ENCODE measurements at places on chromosomes 2 and 18. TPM values are rescaled to one million over a fixed set of nuclear protein-coding genes. Genes with fewer than 3 reads are reported as not detected.
A peak's percentile ranks its signal among the peaks of the same experiment; 100 is the strongest.

DNA sequence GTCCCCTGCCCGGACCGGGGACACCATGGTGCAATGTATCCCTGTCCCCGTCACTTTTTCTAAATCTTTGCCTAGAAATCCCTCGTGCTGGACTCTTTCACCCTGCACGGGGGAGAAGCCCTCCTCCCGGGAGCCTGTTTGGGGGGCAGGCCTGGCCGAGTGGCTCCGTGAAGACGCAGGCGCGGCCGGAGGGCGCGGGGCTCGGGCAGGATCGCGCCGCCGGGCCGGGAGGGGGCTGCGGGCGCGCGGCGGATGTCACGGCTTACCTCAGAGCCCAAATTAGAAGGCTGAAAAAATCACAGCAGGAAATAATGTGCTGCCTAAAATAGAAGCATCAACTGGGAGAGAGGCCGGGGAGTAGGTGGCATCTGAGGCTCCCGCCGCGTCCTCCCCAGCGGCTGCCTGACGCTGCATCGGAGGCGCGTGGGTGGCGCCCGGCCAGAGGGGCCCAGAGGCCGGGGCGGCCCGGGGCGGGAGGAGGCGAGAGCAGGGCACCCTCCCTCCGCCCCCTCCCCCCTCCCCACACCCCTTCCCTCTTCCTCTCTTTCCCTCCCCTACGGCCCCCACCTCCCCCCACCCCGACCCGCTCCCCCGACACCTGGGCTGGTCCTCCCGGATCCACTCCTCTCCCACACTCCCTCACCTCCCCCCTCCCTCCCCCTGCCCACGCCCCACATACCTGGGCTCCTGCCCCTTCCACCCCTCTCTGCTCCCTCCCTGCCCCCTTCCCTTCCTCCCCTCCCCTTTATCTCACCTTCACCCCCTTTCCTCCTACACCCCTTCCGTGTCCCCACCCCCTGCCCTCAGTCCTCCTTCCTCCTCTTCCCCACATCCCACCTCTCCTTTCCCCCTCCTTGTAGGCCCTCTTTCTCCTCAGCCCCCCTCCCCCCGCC, 51.9 kb downstream of the SLC4A1AP start:
- peak; percentile 89 for DNase-seq

- peak; percentile 57 for DNase-seq
These were observed 43.9 kb upstream of the RAB11FIP5 start for GRCh38 chr2:73156539-73157124.

GRCh38 chr2:207869784-207870778, 100.4 kb upstream of the FZD5 start:
- peak; percentile 89 for DNase-seq

DNA sequence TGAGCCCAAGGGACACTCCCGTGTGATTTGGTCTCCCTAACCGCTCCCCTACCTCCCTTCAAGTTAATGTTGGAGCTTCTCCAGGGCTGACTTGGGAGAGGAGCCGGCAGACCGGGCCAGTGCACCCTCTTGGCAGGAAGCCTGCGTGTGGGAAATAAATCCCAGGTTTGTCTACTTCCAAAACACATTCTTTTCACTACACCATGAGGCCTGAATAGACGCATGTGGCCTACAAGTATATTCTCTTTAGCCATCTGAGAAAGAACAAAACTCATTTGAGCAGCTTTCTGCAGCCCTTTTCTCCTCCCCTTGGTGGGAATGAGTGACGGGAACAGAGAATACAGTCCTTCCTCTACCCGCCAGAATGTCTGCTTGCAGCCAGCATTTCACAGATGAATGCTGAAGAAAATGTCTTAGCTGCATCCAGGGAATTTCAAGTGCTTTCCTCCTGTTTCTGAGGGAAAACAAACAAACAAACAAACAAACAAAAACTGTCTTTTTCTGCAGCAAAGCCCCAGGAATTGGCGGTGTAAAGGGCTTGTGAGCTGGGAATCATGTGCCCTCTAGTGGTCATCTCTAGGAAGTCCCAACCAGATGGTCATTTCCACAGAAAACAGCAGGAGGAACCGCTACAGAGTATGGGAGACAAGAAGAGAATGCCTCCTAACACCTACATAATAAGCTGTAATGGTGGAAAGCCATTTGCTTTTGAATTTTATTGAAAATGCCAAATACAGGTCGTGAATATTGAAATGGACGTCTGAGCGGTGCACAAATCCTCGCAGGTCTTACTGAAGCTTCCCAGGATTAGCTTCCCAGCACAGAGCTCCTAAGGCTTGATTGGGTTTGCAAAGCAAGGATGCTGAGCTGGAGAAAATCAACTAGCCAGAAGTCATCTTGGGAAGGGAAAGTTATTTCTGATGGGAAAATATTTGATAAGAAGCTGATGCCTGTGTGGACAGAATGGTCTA, 41.2 kb upstream of the DAPL1 start:
- DNase-seq, result peak; percentile 57

GRCh38 chr2:26126074-26126473, 46.8 kb upstream of the GAREM2 start:
- no peak for DNase-seq

- no peak for DNase-seq
These were observed 103.8 kb downstream of the GAREM1 start for GRCh38 chr18:32366586-32367538.

- no peak for DNase-seq
These were observed 6.8 kb downstream of the MAIP1 start for GRCh38 chr2:199962203-199962602.

GRCh38 chr2:186733414-186733813, 39.6 kb downstream of the FAM171B start:
- no peak for DNase-seq

GRCh38 chr18:34802959-34803358, 92.9 kb downstream of the DTNA start:
- no peak for DNase-seq

- DNase-seq, result no peak
These were observed 53.7 kb downstream of the PTRHD1 start for GRCh38 chr2:24739354-24740025.

GRCh38 chr2:119142824-119143223, 15.7 kb downstream of the C1QL2 start:
- no peak for DNase-seq

- peak; percentile 31 for DNase-seq
These were observed 1.3 kb downstream of the SLC23A3 start for GRCh38 chr2:219168526-219168925.

DNA sequence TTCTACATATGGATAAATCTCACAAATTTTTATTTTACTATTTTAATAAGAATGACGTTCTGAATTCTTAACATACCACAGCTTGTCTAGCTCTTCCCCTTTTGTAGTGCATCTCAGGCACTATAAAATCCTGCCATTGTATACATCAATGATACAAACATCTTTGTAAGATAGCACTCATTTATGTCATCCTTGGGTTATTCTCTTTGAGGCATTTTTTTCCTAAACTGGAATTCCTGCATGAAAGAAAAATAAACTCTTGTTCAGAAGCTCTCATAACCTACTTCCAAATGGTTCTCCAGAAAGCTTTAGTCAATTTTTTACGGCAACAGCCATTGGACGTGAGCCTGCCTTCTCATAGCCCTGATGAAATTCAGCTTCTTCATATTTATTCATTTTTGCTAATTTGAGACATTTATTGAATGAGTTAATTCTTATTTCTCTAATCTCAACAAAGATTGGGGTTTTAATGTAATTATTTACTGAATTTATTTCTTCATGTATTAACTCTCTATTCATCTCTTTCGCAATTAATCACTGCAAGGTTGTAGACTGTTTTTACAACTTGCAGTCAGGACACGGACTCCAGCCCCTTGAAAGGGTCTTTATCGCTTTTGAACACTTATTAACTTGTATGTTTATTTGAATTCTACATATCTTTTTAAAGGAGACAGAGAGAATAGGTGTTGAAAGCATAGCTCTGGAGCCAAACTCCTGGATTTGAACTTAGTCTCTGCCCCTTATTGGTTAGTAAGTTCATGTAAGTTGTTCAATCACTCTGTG, 57.6 kb upstream of the PARD3B start:
- DNase-seq, result no peak

DNA sequence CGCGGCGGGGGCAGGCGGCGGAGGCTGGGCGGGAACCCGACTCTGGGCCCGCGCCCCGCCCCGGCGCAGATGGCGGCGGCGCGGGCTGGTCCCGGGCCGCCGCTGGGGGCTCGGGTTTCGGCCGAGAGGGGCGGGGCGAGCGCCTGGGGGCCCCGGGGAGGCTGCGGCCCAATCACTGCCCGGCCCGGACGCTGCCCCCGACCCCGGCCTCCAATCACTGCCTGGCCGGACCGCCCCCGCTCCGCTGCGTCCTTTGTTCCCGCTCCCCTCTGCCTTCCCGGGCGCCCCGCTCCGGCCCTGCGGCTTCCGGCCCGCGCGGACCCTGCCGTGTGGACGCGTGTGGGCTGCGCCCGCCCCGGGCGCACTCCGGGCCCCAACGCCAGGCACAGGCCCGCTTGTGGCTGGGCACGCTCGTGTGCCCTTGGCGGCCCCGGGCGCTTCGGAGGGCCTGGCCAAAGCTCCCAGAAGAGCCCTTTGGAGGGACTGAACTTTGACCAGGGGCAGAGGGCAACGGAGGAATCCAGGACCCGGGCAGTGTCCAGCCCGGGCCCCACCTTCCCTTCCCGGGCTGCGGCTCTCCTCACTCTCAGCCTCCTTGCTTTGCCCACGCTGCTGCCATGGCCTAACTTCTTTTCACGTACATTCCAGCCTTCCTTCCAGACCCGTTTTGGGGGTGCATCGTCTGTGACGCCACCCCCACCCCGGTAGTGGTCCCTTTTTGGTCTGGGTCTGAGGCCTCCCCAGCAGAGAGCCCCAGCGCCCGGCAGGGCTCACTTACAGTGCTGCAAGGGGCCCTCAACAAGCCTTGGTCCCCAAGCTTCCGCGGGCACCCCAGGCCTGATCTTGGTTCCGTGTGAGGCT, 27.1 kb upstream of the PTMA start:
- peak; percentile 91 for DNase-seq

GRCh38 chr18:11807233-11807632, 44.0 kb upstream of the CHMP1B start:
- DNase-seq, result no peak

GRCh38 chr2:108534584-108535356, 500 bp downstream of the LIMS1 start:
- peak; percentile 43 for DNase-seq

DNA sequence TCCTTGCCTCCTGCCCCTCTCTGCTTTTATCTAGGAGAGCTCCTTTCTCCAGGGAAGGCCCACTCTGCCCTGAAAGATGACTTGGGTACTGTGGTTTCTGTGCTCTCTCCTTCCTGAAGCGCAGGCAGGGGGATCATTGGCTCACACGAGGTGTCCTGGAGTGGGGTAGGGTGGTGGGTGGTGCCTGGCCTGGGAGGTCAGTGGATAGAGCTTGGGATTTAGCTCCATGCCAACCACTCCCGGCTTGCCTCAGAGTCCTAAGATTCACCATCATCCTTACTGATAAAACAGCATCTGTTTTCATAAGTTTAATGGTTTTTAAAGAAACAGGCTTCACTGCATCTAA, 63.1 kb downstream of the CIB4 start:
- no peak for DNase-seq

GRCh38 chr2:37775908-37776250, 104.4 kb upstream of the CDC42EP3 start:
- DNase-seq, result peak; percentile 80

GRCh38 chr2:223724861-223725260, 112.5 kb downstream of the AP1S3 start:
- DNase-seq, result peak; percentile 55

GRCh38 chr2:41764919-41765318, 282.9 kb upstream of the PKDCC start:
- DNase-seq, result no peak

GRCh38 chr2:121286506-121286905, 1.5 kb upstream of the TFCP2L1 start:
- DNase-seq, result no peak

DNA sequence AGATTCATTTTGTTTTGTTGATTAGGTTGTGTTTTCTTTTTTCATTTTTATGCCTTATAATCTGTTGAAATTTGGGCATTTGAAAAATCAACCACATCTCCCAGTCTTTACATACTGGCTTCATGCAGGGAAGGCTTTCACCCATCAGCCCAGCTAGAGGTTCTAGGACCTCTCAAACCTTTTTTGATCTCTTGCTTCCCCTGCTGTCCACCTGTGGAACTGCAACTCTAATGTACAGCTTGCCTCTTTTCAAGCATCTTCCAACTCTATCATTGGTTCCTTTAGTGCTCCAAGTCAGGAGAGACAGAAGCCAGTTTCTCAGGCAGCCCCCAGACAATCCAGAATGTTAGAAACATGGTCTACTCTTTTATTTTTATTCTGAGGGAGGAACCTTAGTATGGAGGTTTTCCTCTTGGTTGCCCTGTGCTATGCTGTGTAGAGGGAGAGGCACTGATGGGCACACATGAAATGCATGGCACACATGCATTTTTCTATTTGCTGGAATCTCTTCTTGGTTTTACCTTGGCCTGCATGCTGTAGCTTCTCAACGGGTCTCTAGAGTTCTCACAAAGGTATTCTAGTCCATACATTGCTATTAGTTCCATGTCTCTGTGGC, 107.2 kb upstream of the L3MBTL4 start:
- no peak for DNase-seq

GRCh38 chr2:176093145-176093897, 800 bp downstream of the HOXD13 start:
- peak; percentile 48 for DNase-seq

GRCh38 chr2:158217593-158217992, 115.9 kb downstream of the UPP2 start:
- no peak for DNase-seq

DNA sequence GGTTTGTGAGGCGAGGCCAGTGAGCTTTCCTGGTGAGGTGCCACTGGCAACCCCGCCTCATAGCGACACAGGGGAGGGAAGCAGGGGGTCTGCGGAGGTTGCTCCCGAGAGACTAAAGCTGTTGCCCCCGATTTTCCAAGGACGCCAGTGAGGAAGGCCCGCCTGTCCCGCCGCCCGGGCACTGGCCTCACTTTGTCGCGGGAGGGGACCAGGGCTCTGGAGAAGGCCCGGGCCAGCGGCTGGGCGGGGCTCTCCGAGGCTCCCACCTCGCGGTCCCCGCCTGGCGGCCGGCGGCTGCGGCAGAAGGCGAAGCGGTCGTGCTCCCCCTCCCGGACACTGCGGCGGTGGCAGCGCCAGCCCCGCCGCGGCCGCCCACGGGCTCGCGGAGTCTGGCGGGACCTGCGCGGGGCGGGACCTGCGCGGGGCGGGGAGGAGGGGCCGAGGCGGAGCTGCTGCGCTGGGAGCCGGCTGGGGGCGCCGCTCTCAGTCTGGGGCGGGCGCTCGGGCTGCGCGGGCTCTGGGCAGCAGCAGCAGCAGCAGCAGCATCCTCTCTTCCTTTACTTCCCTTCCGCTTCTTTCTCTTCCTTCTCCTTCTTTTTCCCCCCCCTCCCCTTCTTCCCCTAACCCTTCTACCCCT, at the start of gene MAP2:
TSS of gene MAP2 (plus strand) at position 486 of the 637 bp plus-strand sequence. CDS start 229,124 bp downstream, outside the sequence.
- DNase-seq, result peak; percentile 83

Gene PPIL3
- total RNA-seq, result 43.8 TPM

Gene RESP18
- not detected for total RNA-seq

Gene KCNIP3
- 4.1 TPM for total RNA-seq

Gene MAB21L4
- total RNA-seq, result not detected

Gene TSPYL6
- not detected for total RNA-seq

Gene SCYGR4
- total RNA-seq, result not detected

Gene SH3RF3
- 4.3 TPM for total RNA-seq

Gene RIT2
- not detected for total RNA-seq

Gene UNC80
- not detected for total RNA-seq

Gene TMEM178A
- 0.10 TPM for total RNA-seq

Gene C2orf72
- 0.48 TPM for total RNA-seq

Gene SYT4
- total RNA-seq, result not detected

Gene METTL4
- 16.5 TPM for total RNA-seq

Gene RUFY4
- total RNA-seq, result not detected

Gene IL36B
- total RNA-seq, result not detected

Gene ZAP70
- total RNA-seq, result 2.0 TPM

Gene ATP6V1C2
- total RNA-seq, result 0.12 TPM

Gene EVX2
- total RNA-seq, result not detected

Gene MYO7B
- 11.3 TPM for total RNA-seq

All from RPMI7951 (cell line).